Occipital lobe (tissue), 3 donors: ENCODE measurements at places on chromosomes 4 and X. TPM values are rescaled to one million over a fixed set of nuclear protein-coding genes. Genes with fewer than 3 reads are reported as not detected.
A peak's percentile ranks its signal among the peaks of the same experiment; 100 is the strongest.

Gene TLL1
- total RNA-seq, result 0.78 TPM

Gene CYTL1
- 0.94 TPM for total RNA-seq

Gene TKTL1
- 2.5 TPM for total RNA-seq

Gene YY2
- 0.94 TPM for total RNA-seq

Gene SMIM20
- 15.6 TPM for total RNA-seq

Gene ATP2B3
- total RNA-seq, result 7.2 TPM

DNA sequence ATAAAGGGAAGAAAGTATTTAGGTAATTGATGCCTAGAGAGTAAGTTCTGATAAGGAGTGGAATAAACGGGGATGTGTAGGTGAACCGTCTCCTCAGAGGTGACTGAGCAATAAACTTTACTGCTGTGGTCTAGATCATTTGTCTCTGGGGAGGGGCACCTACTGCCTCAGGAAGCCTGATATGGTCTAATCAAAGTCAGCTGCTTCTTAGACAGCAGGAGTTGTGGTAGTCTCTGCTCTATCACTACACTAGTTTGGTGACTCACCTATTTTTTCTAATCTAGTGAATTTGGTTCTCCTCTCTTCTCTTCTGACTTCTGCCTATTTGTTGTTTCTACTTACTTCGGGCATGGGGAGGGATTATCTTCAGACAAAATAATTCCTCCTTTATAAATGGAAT is 95.1 kb upstream of the STIM2 start:
- DNase-seq, result no peak

- DNase-seq, result no peak
These were observed 8.7 kb downstream of the HNRNPH2 start for GRCh38 chrX:101416691-101417090.

- DNase-seq, result peak; percentile 31
These were observed 15.9 kb downstream of the PCGF3 start for GRCh38 chr4:721261-722168.

GRCh38 chr4:158018831-158019230 is 154.0 kb downstream of the GASK1B start:
- DNase-seq, result no peak

DNA sequence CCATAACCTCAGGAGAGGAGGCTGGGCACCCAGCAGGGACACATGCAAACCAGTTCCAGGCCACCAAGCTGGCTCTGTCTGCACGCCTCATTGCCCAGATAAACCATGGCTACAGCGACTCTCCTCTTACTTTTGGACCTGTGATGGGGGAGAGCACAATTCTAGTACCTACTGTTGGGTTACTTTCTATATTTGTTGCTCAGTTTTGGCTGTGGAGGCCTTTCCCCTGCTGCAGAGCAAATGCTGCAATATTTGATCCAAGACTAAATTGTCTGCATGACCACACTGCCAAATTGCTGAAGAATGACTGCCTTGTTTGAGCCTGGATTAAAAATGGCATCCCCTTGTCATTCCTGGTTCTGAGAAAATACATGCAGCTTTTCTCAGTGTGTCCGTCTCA is 253.5 kb downstream of the ARHGAP10 start:
- DNase-seq, result no peak

GRCh38 chr4:118139241-118139640 is 105.0 kb downstream of the NDST3 start:
- no peak for DNase-seq

GRCh38 chr4:94590493-94590892 is 138.8 kb downstream of the PDLIM5 start:
- DNase-seq, result no peak

- no peak for DNase-seq
These were observed 67.1 kb upstream of the HS3ST1 start for GRCh38 chr4:11495818-11496217.

- peak; percentile 32 for DNase-seq
These were observed at the start of gene SPARCL1 for GRCh38 chr4:87529187-87529586. Gene SPARCL1, minus strand, starts transcription at chr4:87529376. Its CDS starts 29,802 bp downstream, at chr4:87499574.

DNA sequence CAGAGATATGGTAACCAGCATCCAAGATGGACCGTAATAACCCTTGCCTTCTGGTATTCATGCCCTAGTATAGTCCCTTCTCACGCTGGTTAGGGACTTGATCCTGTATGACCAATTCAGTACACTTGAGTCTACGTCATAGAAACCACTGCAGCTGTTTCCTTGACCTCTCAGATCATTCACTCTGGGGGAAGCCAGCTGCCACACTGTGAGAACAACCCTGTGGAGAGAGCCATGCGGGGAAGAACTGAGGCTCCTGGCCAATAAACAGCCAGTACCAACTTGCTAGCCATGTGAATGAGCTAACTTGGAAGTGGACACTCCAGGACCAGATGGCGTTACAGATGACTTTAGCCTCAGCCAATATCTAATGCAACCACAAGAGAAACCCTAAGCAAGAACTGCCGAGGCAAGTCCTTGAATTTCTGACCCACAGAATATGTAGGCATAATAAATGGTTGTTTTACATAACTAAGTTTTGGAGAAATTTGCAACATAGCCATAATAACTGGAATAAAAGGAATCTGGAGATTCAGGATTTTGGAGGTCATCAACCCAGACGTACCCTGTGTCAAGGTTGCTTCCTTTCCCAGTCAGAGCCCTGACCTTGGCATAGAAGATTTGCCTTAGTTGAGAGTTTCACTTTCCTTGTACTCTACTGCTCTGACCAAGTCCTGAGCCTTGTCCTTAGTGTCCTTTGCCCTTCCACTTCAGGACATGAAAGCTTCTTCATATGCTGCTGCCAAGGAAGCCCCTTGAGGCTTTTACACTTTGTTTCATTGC is 87.3 kb upstream of the ZNF81 start:
- DNase-seq, result no peak

DNA sequence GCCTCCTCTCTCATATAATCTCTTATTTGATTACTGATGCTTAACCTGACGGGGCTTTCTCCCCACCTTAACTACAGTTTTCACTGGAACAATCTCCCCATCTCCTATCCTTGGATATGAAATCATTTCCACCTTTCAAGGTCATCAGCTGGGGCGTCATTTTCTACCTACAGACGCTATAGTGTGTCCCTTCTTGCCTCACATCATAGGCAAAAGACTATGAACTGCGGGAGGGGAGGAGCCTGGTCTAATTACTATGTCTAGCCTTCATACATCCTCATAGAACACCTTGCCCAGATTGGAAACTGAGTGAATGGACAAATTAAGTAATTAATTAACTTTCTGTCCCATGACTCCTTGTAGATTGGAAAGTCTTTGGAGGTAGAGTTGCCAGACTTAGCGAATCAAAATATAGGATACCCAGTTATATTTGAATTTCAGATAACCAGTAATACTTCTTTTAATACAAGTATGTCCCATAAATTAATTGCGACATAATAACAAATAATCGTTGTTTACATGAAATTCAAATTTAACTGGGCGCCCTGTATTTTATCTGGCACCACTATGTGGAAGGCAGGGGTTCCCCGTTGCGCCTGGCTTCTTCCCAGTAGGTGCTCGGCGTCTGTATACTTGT is 752 bp upstream of the ATP6AP2 start:
- no peak for DNase-seq

DNA sequence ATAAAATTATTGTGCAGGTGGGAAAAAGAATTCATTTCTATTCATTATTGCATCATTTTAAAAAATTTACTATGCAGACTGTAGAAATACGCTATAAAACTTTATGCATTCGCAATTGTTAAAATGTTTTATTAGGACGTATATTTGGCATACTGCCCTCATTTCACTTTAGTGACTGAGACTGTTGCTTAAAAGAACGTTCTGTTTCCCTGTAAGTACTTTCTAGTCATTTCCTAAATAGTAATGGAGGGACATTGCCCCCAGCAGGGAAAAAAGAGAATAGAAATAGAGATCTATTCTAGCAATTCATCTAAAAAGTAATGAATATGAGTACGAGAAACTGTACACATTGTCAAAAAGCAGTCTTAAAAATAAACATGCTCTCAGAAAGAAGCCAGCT is 1295.8 kb upstream of the TENM3 start:
- no peak for DNase-seq

DNA sequence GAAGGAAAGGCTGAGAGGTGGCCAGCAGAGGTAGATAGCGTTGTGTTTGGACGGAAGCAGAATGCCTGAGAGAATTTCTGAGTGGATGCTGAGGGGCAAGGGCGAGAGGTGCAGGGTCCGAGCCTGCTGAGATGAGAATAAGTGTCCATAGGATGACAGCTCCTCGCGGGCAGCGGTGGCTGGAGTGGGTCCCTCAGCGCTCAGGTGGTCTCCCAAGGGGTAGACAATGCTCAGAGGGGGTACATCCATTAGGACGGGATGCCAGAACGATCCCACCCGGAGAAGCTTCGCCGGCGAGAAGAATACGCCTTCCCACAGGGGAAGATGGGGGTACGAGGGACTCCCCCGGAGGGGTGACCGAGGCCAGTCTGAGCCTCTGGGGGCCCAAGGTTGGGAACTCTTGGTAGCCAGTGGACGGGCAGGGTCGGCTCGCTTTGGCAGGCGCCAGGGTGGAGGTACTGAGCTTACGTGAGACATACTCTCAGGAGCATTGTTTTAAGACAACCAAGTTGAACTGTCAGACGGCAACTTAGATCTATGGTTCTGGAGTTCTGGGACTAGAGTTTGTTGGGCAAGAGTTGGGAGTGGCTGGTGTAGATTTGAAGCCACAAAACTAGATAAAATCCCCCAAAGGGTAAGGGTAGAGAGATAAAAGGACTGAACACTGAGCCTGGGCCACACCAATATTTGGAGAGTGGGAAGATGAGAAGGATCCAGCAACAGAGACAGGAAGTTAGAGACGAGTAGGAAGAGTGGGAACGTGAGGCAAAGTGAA is 15.8 kb downstream of the BRCC3 start:
- DNase-seq, result no peak

DNA sequence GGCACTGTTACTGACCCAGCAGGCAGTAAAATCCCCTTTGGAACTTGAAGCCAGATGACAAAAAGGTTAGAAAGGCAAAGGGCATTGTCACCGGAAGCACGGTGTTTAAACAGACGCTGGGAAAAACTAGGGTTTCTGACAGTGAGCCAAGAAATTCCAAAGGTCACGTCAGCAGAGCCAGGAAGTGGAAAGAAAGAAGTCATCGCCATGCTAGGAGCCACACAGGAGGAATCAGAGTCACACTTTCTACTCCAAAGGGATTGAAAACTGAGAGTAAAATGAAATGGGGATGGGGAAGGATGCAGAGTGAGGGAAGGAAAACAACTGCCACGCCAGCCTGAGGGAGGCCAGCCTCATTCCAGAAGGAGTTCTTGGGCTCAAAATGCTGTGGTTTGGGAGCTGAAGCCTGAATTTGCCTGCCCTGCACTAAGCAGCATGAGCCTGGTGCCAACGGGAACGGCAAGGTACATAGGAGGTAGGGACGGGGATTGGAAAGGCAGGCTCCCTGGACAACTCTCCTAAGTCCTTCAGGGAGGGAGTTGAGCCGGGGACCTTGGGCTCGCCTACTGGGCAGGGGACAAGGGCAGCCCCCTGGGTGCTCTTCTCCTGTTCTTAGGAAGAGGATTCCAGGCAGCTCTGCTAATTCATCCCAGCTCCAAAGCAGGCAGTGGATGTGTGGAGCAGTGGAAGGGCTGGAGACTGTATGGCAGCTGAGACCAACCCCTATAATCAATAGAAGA is 66.8 kb downstream of the SOWAHB start:
- no peak for DNase-seq

- DNase-seq, result no peak
These were observed 58.2 kb upstream of the DKK2 start for GRCh38 chr4:107094332-107094731.

DNA sequence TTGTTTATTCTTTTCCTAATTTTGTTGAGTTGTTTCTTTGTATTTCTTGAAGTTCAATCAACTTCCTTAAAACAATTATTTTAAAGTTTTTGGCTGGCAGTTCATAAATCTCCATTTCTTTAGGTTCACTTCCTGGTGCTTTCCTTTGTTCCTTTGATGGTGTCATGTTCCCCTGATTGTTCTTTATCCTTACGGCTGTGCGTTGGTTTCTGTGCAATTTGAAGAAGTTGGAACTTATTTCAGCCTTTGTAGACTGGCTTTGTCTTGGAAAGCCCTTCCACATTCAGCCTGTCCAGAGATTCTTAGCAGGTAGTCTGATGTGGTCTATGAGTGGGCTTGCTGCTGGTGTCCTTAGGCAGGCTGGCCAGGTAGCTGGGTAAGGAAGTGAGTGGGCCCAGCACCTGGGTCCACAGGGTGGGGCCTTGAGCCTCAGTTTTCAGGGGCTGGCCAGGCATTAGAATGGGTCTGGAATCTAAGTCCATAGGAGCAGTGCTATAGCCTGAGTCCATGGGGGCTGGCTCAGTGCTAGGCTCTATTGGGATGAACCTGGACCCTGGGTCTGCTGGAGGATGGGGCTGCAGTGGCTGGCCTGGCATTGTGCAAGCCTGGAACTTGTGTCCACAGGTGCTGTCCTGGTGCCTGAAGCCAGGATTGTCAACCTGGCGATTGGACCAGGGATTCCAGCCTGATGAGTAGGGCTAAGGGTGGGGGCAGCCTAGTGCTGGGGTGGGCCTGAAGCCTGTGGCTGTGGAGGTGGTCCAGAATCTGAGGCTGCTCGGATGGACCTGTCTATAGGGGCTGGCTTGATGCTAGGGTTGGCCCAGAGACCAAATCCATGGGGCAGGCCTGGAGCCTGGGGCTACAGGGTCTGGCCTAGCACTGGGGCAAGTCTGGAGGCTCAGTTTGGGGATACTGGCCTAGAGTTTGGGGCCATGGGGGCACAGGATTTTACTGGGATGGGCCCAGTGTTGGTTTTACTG is 152.4 kb downstream of the STAG2 start:
- no peak for DNase-seq

DNA sequence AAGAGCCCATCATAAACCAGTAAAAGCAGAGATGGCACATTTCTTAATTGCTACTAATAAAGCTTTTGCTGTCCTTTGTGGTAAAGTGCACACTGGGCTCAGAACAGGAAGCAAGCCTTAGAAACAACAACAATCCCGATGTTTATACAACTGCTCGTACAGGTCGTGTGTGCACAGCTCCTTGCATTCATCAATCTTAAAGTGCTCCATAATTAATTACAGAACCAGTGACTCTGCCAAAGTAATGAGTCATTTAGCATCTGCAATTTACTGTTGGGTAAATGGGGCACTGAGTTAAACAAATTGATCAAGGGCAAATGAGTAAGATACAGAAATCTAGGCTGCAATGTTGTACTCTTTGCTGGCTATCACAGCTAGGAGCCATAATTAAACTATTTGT is 61.3 kb upstream of the TXK start:
- no peak for DNase-seq

DNA sequence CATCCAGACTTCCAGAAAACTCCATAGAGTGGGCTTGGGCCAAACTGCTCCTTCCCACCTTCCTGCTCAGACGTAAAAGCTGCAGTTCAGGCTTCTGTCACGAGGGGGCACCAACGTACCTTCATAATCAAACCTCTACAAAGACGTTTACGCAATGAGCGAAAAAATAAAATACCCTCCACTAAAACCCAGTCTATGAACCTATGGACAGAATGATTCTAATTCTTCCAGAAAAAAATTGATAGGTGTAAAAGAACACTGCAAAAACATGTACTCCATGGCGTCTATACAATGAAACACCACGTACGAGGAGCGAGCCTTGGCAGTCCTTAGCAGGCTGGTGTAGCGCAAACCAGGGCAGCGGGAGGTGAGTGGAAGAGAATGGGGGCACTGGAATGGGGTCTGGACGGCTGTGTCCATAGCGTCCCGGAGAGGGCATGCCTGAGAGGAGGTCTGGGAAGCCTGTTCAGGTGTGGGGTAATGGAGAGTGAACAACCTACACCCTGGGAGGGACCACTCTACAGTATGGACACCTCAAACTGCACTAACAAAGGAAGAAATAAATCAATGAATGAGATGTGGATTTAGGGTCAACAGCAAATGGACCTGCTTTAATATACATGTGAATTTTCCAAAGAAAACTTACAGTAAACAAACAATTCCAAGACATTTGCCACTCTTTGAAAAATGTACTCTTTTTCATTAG is 14.4 kb upstream of the RAB40A start:
- peak; percentile 28 for DNase-seq
